ENCODE measurements at places on chromosomes 3 and 15.
A peak's percentile ranks its signal among the peaks of the same experiment; 100 is the strongest.

- no peak for DNase-seq
These were observed 162.8 kb upstream of the TPM1 start for GRCh38 chr15:62879770-62880169.

- DNase-seq = peak; percentile 1
These were observed 338.3 kb upstream of the ZNF385D start for GRCh38 chr3:22089284-22089683.

DNA sequence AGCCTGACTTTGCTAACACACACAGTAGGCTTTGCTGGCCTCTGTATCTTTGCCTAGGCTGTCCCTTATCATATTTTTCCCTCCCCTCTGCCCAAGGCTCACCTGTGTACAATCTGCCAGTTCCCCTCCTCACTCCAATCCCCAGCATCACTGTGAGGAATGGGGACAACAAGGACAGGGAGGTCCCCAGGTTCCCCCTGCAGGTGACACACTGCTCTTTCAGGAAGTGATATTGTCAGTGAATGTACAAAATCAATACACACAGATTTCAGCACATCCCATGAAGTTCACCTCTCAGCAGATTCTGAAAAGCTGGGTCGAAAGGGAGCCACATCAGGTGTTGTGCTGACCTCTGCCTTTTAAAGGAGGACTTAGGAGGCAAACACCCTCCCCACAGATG is 177.5 kb downstream of the RAB11A start:
- DNase-seq = no peak

GRCh38 chr15:89187301-89187985 is 33.9 kb downstream of the RLBP1 start:
- DNase-seq = no peak

- DNase-seq = no peak
These were observed 133.2 kb upstream of the TOPAZ1 start for GRCh38 chr3:44108481-44108880.

DNA sequence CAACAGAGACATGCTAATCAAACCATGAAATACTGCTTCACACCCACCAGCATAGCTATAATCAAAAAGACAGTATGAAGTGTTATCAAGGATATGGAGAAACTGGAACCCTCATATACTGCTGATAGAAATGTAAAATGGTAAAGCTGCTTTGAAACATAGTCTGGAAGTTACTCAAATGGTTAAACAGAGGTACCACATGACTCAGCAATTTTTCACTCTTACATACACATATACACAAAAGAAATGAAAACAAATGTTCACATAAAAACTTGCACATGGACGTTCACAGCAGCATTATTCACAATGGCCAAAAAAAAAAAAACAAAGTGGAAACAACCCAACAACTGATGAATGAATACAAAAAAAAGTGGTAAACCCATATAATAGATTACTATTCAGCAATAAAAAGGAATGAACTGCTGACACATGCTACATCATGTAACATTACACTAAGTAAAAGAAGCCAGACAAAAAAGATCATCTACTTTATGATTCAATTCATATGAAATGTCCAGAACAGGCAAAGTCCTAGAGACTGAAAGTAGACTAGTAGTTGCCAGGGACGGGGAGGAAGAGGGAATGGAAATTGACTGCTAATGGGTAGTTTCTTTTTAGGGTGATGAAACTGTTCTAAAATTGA is 23.2 kb downstream of the ZNF148 start:
- DNase-seq = no peak

DNA sequence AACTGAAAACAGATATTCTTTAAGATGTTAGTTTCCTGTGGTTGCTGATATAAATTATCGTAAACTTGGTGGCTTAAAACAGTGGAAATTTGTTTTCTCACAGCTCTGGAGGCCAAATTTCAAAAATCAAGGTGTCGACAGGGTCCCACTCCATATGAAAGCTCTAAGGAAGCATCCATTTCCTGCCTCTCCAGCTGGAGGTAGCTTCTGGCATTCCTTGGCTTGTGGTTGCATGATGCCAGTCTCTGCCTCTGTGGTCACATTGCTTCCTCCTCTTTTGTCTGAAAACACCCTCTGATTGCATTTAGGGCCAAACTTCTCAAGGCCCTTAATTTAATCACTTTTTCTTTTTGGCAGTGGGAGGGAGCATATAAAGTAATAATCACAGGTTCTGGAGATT is 96.8 kb downstream of the PPM1L start:
- DNase-seq = no peak

- peak; percentile 61 for DNase-seq
These were observed 20.8 kb upstream of the APH1B start for GRCh38 chr15:63256433-63257274.

GRCh38 chr15:35130245-35130644 is 45.1 kb upstream of the NANOGP8 start:
- DNase-seq = no peak

GRCh38 chr3:67335813-67336212 is 318.6 kb downstream of the SUCLG2 start:
- DNase-seq = no peak
